ENCODE measurements at places on chromosomes 13 and 19.

DNA sequence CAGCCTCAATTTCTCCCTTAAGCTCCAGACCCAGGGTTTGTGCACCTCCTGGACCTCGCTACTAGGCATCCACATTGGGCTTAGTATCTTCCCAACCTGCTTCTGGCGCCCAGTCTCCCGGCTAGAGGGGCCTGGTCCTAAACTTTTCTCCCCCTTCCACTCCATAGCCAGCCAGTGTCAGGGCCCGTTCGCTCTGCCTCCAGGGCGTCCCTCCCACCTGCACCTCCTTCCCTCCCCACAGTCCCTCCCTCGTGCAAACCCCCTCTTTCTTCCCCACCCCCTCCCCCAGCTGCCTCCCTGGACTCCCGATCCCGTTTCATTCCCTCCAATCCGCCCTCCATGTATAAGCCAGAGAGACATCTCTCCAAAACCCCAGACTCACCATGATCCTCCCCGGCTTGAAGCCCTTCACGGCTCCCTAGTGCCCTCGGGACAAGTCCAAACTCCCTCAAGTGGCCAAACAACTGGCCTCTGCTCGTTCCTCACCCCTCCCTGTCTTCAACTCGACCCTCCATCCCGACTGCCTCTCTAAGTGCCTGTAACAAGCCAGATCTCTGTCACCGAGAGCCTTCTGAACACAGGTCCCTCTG, 997 bp upstream of the SAMD4B start:
- peak; percentile 35 for DNase-seq

DNA sequence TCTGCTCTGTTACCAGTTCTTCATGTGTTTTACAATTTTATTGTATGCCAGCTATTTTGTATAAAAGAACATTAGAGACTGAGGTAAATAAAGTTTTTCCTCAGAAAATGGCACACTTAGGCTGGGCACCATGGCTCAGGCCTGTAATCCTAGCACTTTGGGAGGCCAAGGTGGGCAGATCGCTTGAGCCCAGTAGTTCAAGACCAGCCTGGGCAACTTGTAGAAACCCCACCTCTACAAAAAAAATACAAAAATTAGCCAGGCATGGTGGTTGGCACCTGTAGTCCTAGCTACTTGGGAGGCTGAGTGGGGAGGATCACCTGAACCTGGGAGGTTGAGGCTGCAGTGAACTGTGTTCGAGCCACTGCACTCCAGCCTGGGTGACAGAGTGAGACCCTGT, 32.0 kb downstream of the CCDC8 start:
- DNase-seq: no peak

DNA sequence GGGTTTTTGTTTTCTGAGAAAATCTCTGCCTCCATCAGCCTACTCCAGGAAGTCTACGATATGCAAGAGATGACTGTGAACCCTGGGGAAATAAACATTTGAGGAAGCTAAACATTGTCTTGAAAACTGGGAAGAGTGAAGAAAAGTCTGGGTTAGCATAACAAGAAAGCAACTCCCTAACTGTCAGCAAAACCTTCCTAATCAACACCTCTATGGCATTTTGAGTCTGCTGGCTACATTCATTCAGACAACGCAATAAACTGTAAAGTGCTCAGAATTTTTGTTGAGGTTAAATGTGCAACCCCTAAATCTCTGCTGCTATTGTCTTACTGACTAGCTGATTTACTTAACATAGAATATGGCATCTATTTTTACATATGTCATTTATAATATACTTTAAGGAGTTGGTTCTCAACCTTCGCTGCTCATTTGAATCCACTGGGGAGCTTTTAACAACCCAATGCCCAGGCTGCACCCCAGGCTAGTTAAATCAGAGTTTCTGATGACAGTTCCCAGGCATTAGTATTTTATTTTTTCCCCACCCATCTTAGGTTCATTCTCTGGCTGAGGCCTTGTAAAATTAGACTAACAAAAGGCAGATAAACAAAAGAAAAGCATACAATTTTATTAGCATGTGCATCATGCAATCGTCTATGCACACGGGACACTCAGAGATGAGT, 45.3 kb upstream of the SERTM1 start:
- no peak for DNase-seq

GRCh38 chr19:4557971-4558941, 1.2 kb downstream of the SEMA6B start:
- DNase-seq: peak; percentile 62

- no peak for DNase-seq
These were observed 760.6 kb downstream of the EFNB2 start for GRCh38 chr13:105774739-105775460.

GRCh38 chr13:96835546-96835945, 158.7 kb downstream of the OXGR1 start:
- no peak for DNase-seq

DNA sequence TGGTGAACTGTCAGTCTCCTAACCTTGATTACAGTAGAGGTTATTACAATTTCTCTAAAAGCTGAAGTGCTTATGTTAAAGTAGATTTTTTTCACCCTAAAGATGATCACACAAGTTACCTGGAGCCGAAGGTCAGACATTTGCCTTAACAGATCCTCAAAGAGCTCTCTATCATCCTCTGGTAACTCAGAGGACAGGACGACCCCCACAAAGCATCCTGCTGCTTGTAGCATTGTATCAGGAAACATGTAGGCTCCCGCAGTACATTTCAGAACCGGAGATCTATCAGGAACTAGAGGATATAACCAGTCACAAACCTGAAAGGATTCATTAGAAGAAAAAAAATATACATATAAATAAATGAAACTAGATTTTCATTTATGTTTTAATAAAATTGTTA, 14.9 kb downstream of the SPART start:
- no peak for DNase-seq

DNA sequence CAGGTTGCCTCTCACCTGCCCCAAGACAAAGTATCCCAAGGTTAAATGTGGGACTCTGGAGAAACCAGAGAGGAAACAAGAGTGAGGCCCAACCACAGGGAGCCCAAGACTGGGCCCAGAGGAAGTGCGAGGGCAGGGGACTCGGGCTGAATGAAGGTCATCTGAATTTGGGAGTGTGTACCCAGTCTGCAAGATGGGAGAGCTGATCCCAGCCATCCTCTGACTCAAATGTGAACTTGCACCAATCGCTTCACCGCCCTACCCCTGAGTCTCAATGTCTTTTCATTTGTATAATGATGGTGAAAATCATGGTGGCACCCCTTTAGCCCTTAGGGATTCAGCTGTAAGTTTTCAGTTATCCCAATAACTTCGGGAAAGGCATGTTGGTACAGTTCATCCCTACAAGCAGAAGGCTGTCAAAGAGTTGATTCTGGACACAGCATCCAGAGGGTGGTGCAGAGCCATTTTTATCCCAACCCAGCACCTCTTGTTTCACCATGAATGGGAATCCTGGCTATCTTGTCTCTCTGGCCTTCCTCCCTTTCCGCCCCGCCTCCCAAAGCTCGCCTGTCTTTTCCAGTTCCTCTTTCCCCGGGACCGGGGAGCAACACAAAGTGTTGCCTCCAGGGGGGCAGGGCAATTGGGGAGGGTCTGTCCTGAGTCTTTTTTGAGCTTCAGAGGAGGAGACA, 123.4 kb downstream of the NUFIP1 start:
- no peak for DNase-seq

DNA sequence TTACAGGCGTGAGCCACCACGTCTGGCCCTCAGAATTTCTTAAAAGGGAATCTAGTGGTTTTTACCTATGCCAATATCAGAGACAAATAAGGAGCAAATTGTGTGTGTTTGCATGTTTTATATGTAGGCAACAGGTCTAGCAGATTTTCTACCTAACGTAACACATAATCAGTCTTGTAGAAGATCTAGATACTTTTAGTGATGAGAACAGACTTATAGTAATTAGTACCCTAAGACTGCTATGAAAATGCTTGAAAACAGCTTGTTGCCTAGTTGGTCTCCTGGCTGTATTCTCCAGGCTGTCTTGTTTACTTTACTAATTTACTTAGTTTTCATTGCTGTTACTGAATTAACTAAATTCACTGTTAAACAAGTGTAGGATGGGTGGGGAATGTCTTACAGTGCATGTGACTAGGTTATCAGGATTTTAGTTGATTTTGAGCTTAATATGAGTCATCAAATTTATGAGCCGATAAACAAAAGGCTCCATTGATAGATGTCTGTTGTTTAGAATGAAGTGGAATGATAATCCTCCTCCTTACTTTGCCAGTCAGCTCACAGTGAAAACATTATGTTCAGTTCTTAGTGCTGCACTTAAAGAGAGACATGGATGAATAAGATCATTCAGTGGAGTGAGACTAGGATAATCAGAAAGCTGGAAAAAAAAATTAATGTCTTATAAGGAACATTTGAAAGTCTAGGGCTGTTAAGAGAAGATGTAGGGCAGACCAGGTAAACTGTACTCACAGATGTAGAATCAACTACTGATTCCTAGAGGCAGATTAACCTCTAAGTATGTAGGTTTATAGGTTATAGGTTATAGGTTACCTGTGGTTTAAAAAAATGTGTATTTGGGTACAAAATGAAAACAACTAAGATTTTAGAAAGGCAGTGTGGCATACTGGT, 22.4 kb downstream of the GTF2F2 start:
- DNase-seq: no peak

DNA sequence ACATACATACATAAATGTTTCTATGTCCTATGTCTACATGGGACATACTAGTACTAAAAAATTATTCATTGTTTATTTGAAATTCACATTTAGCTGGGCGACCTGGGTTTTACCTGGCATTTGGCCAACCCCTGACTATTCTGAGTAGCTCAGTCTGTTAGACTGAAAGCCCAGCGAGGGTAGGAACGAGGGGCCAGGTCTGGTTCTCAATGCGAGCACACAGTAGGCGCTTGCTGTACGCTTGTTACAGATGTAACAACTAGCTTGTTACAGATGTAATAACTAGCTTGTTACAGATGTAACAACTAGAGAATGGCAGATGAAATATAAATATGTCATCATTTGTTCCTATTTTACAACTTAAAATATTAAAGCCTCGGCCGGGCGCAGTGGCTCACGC, 920 bp upstream of the ANO8 start:
- no peak for DNase-seq

GRCh38 chr13:33194820-33195692, 90.5 kb downstream of the STARD13 start:
- DNase-seq: peak; percentile 43

DNA sequence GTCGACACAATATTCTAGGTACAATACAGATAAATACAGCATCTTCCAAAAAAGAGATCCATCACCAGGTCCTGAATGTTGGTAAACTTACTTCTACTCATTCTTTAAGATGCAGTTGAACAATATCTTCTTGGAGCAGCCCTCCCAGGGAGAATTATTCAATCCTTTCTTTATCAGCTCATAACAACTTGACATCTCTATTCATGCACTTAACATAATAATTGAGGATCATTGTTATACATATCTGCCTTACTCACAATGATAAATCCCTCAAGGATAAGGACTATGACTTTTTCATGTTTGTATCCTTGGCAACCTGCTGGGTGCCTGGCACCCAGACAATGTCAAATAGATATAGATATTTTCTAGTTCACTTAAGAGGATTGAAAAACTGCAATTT, 219.5 kb downstream of the POU4F1 start:
- no peak for DNase-seq

- DNase-seq: no peak
These were observed 63.1 kb downstream of the DLEU7 start for GRCh38 chr13:50780201-50781015.

GRCh38 chr13:100589178-100589725, 663 bp upstream of the GGACT start:
- peak; percentile 61 for DNase-seq

DNA sequence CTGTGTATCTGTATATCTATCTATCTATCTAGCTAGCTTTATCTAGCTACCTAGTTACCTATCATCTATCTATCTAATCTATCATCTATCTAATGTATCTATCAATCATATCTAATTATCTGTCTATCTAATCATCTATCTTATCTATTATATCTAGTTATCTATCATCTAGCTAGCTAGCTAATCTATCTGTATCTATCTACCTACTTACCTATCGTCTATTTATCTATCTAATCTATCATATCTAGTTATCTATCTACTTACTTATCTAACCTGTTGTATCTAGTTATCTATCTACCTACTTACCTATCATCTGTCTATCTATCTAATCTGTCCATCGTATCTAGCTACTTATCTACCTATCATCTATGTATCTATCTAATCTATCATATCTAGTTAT, 17.9 kb downstream of the VSTM1 start:
- no peak for DNase-seq

GRCh38 chr13:27928353-27928804, 8.6 kb downstream of the PDX1 start:
- no peak for DNase-seq

DNA sequence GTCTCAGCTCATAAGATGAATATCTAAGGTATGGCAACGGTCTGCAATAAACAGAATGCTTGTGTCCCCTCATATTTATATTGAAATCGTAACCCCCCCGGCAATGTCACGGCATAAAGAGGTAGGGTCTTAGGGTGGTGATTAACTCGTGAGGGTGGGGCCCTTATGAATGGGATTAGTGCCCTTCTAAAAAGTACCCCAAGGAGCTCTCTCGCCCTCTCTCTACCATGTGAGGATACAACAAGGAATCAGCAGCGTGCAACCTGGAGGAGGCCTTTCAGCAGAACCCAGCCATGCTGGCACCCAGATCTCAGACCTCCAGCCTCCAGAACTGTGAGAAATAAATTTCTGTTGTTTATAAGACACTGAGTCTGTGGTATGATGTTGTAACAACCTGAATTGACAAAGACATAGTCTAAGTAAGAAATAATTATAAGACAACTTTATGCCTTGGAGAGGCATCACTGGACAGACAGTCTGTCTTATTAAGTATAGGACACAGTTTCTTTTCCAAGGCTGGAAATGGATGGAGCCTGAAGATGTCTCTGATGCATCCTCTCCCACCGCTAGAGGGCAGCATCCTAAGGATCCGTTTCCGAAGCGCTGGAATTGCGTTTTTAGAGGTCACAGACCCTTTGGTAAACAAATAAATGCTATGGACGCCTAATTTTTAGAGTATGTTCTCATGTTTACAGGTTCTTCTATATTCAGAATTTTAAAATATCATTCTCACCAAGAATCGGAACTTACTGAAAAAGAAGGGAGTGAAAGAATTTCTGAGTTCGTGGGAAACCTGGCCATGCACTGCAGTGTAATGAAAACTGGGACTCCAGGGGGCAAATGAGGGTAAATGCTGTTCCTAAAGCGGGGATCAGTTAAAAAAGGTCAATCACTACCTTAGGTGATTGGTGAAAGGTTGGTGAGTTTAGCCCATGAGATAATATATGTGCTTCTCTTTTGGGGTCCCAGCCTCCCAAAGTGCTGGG, 13.3 kb upstream of the LEUTX start:
- peak; percentile 54 for DNase-seq

DNA sequence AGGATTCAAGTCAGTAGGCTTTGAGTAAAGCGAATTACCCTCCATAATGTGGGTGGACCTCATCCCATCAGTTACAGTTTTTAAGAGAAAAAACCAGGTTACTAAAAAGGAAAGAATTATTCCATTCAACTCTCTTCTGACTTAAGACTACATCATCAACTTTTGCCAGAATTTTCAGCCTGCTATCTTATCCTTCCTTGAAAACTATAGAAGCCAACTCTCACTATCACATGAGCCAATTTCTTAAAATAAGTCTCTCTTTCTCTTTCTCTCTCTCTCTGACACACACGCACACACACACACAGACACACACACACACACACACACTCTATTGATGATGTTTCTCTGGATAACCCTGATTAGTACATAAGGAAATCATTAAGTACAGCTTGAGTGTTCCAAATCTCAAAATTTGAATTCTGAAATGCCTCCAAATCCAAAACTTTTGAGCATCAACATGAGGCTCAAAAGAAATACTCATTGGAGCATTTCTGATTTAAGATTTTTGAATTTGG, 217.0 kb upstream of the PRR20A start:
- no peak for DNase-seq

- DNase-seq: no peak
These were observed 3.2 kb downstream of the PRTN3 start for GRCh38 chr19:843836-844545.

GRCh38 chr19:1248139-1248785, at the start of gene MIDN:
Gene MIDN, plus strand, starts transcription at chr19:1248583. Its CDS starts 1,714 bp downstream, at chr19:1250297.
- DNase-seq: peak; percentile 94

Measured in NCI-H1417 (cell line).